ENCODE measurements at places on chromosomes 4 and X. TPM values are rescaled to one million over a fixed set of nuclear protein-coding genes. Genes with fewer than 3 reads are reported as not detected.

DNA sequence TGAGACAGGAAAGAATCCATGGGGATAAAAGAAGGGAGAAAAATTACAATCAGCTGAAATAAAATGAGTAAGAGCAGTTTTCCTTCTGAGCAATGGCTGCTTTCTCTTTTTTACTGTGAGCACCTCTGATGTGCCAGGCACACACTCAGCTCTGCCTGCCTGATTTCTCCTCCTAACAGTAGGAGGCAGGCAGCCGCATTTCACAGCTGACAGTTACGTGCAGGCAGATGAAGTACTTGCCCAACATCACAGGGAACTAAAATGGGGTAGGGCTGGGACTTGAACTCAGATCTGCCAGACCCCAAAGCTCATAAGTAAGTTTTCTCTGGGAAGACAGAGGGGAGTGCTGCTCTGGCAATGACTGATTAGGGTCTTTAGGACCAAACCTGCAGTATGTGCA, 54.6 kb downstream of the C4orf50 start:
- peaks cover 53% of the 10 kb centered on the region for H3K27me3 ChIP-seq
- no peaks in the 10 kb centered on the region for H3K4me1 ChIP-seq
- no peak overlapping the region for H3K27ac ChIP-seq
- H3K36me3 ChIP-seq, result no peaks in the 10 kb centered on the region
- no peak overlapping the region for H3K4me3 ChIP-seq
- no peak for DNase-seq

CT55 gene
- 0.34 TPM for total RNA-seq

CSAG2 gene
- total RNA-seq, result not detected

HSD17B13 gene
- 0.16 TPM for total RNA-seq

DNA sequence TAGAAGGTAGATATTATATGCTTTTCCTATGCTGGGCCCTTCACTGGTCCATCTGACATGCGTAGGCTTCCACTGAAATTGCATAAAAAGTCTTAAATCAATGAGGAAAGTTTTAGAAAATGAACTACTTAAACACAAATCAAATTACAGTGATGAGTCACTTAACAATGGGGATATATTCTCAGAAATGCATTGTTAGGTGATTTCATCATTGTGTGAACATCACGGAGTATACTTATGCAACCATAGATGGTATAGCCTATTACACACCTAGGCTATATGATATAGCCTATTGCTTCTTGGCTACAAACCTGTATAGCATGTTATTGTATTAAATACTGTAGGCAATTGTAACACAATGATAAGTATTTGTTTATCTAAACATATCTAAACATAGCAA, 10.3 kb downstream of the STAP1 start:
- H3K4me1 ChIP-seq, result no peaks in the 10 kb centered on the region
- H3K4me3 ChIP-seq, result no peak overlapping the region
- no peaks in the 10 kb centered on the region for H3K36me3 ChIP-seq
- no peak overlapping the region for H3K27ac ChIP-seq

GRCh38 chrX:5236096-5236495, 992.6 kb downstream of the NLGN4X start:
- H3K4me3 ChIP-seq, result no peak overlapping the region
- H3K27ac ChIP-seq, result no peak overlapping the region
- no peaks in the 10 kb centered on the region for H3K27me3 ChIP-seq
- no peak for DNase-seq
- H3K36me3 ChIP-seq, result no peaks in the 10 kb centered on the region

GRCh38 chr4:17526695-17527477, 11.9 kb downstream of the CLRN2 start:
- peaks cover 32% of the 10 kb centered on the region for H3K27me3 ChIP-seq
- H3K36me3 ChIP-seq, result no peaks in the 10 kb centered on the region
- no peak for DNase-seq
- H3K27ac ChIP-seq, result no peak overlapping the region

ZNF630 gene
- 5.8 TPM for total RNA-seq

DNA sequence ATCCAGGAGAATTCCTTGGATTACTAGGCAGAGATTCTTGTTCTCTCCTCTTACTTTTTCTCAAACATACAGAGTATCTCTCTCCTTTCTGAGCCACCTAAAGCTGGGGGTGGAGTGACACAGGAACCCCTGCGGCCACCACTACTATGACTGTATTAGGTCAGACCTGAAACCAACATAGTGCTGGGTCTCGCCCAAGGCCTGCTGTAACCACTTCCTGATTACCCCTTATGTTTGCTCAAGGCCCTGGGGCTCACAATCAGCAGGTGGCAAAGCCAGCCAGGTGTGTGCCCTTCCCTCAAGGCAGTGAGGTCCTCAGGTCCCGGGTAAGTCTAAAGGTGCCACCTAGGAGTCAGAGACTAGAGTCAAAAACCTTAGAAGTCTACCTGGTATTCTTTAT, 166.4 kb downstream of the PARM1 start:
- H3K27me3 ChIP-seq, result no peaks in the 10 kb centered on the region
- H3K27ac ChIP-seq, result no peak overlapping the region
- DNase-seq, result no peak

DNA sequence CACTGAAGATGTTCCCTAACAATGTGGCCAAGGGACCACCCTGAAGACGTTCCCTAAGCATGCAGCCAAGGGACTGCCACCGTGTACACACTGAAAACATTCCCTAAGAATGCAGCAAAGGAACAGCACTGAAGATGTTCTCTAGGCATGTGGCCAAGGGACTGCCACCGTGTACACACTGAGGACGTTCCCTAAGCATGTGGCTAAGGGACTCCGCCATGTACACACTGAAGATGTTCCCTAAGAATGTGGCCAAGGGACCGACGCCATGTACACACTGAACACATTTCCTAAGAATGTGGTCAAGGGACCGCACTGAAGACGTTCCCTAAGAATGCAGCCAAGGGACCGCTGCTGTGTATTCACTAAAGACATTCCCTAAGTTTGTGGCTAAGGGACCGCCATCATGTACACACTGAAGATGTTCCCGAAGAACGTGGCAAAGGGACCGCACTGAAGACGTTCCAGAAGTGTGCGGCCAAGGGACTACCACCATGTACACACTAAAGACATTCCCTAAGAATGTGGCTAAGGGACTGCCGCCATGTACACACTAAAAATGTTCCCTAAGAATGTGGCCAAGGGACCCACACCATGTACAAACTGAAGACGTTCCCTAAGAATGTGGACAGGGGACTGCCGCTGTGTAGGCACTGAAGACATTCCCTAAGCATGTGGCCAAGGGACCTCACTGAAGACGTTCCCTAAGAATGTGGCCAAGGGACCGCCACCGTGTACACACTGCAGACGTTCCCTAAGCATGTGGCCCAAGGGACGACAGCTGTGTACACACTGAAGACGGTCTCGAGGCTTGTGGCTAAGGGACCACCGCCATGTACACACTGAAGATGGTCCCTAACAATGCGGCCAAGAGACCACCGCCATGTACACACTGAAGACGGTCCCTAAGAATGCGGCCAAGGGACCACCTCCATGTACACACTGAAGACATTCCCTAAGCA, 54.8 kb downstream of the DHRSX start:
- H3K36me3 ChIP-seq, result peaks cover 27% of the 10 kb centered on the region
- H3K4me3 ChIP-seq, result no peak overlapping the region
- H3K27me3 ChIP-seq, result no peaks in the 10 kb centered on the region
- peaks cover 7% of the 10 kb centered on the region for H3K4me1 ChIP-seq

GRCh38 chrX:48465336-48465933, 4.6 kb downstream of the SLC38A5 start:
- no peak overlapping the region for H3K27ac ChIP-seq
- peaks cover 3% of the 10 kb centered on the region for H3K36me3 ChIP-seq
- H3K4me3 ChIP-seq, result peak overlapping the region; percentile 13
- H3K27me3 ChIP-seq, result peaks cover 2% of the 10 kb centered on the region

GRCh38 chr4:7710576-7711306, 228.9 kb downstream of the AFAP1 start:
- no peak overlapping the region for H3K27ac ChIP-seq
- H3K36me3 ChIP-seq, result no peaks in the 10 kb centered on the region
- H3K27me3 ChIP-seq, result no peaks in the 10 kb centered on the region
- no peaks in the 10 kb centered on the region for H3K4me1 ChIP-seq
- no peak overlapping the region for H3K4me3 ChIP-seq
- no peak for DNase-seq

- H3K4me1 ChIP-seq, result no peaks in the 10 kb centered on the region
- peak; percentile 75 for DNase-seq
- no peaks in the 10 kb centered on the region for H3K27me3 ChIP-seq
- H3K4me3 ChIP-seq, result peak within 1 kb of the TSS; percentile 78
- H3K27ac ChIP-seq, result peak within 1 kb of the TSS; percentile 95
Observed at GRCh38 chrX:120629667-120630537, at the start of gene C1GALT1C1. Gene C1GALT1C1, minus strand, starts transcription at chrX:120630054. Its CDS starts 2,888 bp downstream, at chrX:120627166.

DNA sequence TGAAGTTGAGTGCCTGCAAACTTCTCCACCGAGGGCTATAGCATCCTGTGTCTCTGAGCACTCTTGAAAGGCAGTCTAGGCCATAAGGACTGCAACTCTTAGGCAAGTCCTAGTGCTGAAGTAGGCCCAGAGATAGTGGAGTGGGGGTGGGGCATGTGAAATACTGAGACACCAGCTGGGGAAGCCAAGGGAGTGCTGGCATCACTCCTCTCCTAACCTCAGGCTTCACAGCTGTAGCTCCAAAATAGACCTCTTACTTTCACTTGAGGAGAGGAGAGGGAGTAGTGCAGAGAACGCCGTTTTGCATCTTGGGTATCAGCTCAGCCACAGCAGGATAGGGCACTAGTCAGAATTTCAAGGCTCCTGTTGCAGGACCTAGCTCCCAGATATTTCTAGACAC, 56.2 kb upstream of the CYSLTR1 start:
- H3K4me3 ChIP-seq, result no peak overlapping the region
- H3K36me3 ChIP-seq, result no peaks in the 10 kb centered on the region

GRCh38 chr4:5381961-5382441, 326.4 kb downstream of the EVC2 start:
- H3K27me3 ChIP-seq, result peaks cover 12% of the 10 kb centered on the region
- H3K4me1 ChIP-seq, result no peaks in the 10 kb centered on the region
- DNase-seq, result no peak
- no peak overlapping the region for H3K27ac ChIP-seq
- H3K4me3 ChIP-seq, result no peak overlapping the region

GNRHR gene
- not detected for total RNA-seq

- peaks cover 49% of the 10 kb centered on the region for H3K36me3 ChIP-seq
- H3K4me1 ChIP-seq, result peaks cover 45% of the 10 kb centered on the region
- peak overlapping the region; percentile 74 for H3K27ac ChIP-seq
Observed at GRCh38 chr4:7831330-7831729, 108.3 kb downstream of the AFAP1 start.

- no peaks in the 10 kb centered on the region for H3K36me3 ChIP-seq
- DNase-seq, result no peak
- H3K4me1 ChIP-seq, result peaks cover 3% of the 10 kb centered on the region
- no peak overlapping the region for H3K27ac ChIP-seq
Observed at GRCh38 chr4:143294710-143295275, 41.9 kb upstream of the GAB1 start.

GRCh38 chrX:66625525-66625924, 13.4 kb downstream of the EDA2R start:
- no peaks in the 10 kb centered on the region for H3K27me3 ChIP-seq
- peaks cover 10% of the 10 kb centered on the region for H3K36me3 ChIP-seq
- no peak overlapping the region for H3K27ac ChIP-seq
- H3K4me3 ChIP-seq, result no peak overlapping the region
- DNase-seq, result no peak
- no peaks in the 10 kb centered on the region for H3K4me1 ChIP-seq
